Esophagus squamous epithelium (tissue), 5 donors: ENCODE measurements at places on chromosomes 4 and X.
A peak's percentile ranks its signal among the peaks of the same experiment; 100 is the strongest.

- H3K27me3 ChIP-seq: no peaks in the 10 kb centered on the region
- peaks cover 23% of the 10 kb centered on the region for H3K4me1 ChIP-seq
- no peak overlapping the region for H3K4me3 ChIP-seq
- DNase-seq: no peak
- no peak overlapping the region for H3K27ac ChIP-seq
Observed at GRCh38 chr4:8224975-8225625, 26.0 kb downstream of the SH3TC1 start.

- H3K4me3 ChIP-seq: no peak overlapping the region
- no peak for DNase-seq
- H3K27me3 ChIP-seq: no peaks in the 10 kb centered on the region
- H3K27ac ChIP-seq: no peak overlapping the region
- no peaks in the 10 kb centered on the region for H3K4me1 ChIP-seq
Observed at GRCh38 chrX:54415534-54416350, 24.5 kb upstream of the TSR2 start.

DNA sequence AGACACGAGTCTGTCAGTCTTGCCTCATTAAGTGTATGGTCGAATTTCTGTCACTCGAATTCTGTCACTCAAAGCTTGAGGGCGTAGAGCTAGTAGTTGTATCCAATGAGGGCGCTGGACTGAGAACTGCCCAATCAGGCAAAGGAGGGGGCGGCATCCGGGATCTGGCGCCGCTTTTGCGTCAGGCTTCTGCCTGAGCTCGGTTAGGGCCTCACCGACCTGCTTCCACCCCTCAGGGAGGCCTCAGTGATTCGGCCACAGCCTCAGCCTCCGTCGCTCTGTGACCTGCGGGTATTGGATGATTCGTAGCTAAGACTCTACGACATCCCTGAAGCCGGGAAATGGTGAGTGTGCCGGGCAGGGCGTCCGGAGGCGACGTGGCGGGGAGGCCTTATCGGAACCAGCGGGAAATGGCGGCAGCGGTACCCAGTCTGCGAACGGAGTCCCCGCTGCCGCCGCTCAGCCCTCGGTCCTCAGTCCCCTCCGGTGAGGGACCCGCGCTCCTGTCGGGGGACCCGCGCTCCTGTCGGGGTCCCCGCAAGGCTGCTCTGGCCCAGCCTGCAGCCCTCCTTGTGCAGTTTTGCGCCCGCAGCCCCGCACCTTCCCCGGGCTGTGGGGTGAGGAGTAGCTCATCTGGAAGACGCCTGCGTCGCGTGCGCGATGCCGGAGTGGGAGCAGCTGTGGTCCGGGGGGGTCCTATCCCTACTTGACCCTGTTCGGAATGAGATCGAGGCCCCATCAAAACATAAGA lies 88.3 kb downstream of the ZNF718 start:
- no peaks in the 10 kb centered on the region for H3K36me3 ChIP-seq
- H3K4me3 ChIP-seq: peak overlapping the region; percentile 25
- H3K27ac ChIP-seq: peak overlapping the region; percentile 77
- no peaks in the 10 kb centered on the region for H3K27me3 ChIP-seq
- no peak for DNase-seq
- H3K4me1 ChIP-seq: no peaks in the 10 kb centered on the region

- no peak for DNase-seq
- no peak overlapping the region for H3K27ac ChIP-seq
- H3K36me3 ChIP-seq: no peaks in the 10 kb centered on the region
- no peaks in the 10 kb centered on the region for H3K4me1 ChIP-seq
Observed at GRCh38 chr4:161816958-161817357, 346.8 kb downstream of the FSTL5 start.

GRCh38 chr4:137655302-137655701 lies 123.0 kb upstream of the PCDH18 start:
- DNase-seq: no peak
- no peak overlapping the region for H3K4me3 ChIP-seq
- H3K27me3 ChIP-seq: no peaks in the 10 kb centered on the region

- no peak for DNase-seq
- no peaks in the 10 kb centered on the region for H3K36me3 ChIP-seq
- no peak overlapping the region for H3K4me3 ChIP-seq
- H3K27ac ChIP-seq: no peak overlapping the region
Observed at GRCh38 chr4:41611881-41612871, 74.2 kb downstream of the LIMCH1 start.

GRCh38 chr4:52244848-52245247 lies 193.7 kb downstream of the SPATA18 start:
- no peak overlapping the region for H3K27ac ChIP-seq
- no peak overlapping the region for H3K4me3 ChIP-seq
- H3K27me3 ChIP-seq: no peaks in the 10 kb centered on the region
- no peak for DNase-seq

DNA sequence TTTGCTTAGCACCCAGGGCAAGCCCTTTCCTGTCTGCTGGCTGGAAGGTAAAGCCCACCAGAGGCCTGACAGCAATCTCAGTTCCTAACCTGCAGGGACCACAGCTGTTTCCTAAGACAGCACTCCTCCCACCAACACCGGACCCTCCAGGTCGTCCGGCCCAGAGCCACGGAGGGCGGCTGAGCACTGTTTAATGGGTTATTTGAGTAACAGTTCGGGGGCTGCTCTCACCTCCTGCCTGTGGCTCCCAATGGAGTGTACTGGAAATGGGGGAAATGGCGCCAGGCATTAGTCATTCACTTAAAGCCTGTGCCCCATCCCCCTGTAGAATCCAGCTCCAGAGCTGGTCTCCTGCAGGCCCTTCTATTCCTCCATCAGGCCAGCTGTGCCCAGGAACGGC lies 81.6 kb upstream of the ADRA2C start:
- no peak overlapping the region for H3K4me3 ChIP-seq
- no peak for DNase-seq
- H3K27ac ChIP-seq: no peak overlapping the region
- no peaks in the 10 kb centered on the region for H3K36me3 ChIP-seq

GRCh38 chrX:103941201-103941975 lies 21.0 kb upstream of the TMSB15B start:
- H3K36me3 ChIP-seq: no peaks in the 10 kb centered on the region
- H3K27ac ChIP-seq: no peak overlapping the region
- no peak for DNase-seq

- no peak overlapping the region for H3K4me3 ChIP-seq
- no peaks in the 10 kb centered on the region for H3K4me1 ChIP-seq
- H3K27me3 ChIP-seq: no peaks in the 10 kb centered on the region
- H3K27ac ChIP-seq: no peak overlapping the region
- DNase-seq: no peak
- H3K36me3 ChIP-seq: no peaks in the 10 kb centered on the region
Observed at GRCh38 chrX:22095286-22095685, 63.2 kb downstream of the PHEX start.

GRCh38 chr4:78254893-78255292 lies 197.8 kb downstream of the FRAS1 start:
- no peak for DNase-seq
- no peaks in the 10 kb centered on the region for H3K27me3 ChIP-seq
- H3K4me3 ChIP-seq: no peak overlapping the region
- peaks cover 14% of the 10 kb centered on the region for H3K36me3 ChIP-seq

- H3K4me3 ChIP-seq: peak overlapping the region; percentile 96
- no peak for DNase-seq
- H3K27me3 ChIP-seq: no peaks in the 10 kb centered on the region
- H3K4me1 ChIP-seq: peaks cover 34% of the 10 kb centered on the region
- no peaks in the 10 kb centered on the region for H3K36me3 ChIP-seq
Observed at GRCh38 chr4:70902577-70903290, 565 bp downstream of the MOB1B start.

DNA sequence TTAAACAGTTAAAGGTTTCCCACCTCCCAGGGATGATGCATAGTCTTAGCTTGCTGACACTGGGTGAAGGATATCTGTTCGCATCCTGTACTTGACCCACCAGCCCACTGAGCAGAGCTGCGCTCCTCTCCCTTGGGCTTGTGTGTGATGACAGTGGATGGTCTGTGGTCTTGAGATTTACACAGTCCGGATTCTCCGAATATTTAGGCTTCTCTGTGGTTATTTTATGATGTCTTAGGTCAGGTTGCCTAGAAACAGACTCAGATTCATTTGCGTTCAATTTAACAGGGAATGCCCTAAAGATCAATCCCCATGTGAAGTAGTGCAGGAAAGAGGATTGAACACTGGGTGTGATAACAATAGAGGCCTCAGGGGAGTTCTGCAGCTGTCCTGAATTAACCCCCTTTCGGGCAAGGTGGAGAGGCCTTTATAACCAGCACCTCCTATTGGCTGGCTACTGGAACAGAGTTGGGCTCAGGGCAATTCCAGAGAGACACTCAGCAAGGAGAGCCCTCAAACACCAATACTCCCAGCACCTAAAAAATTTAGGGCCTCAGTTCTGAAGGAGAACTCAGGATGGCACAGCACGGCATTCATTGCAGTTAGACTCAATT lies 653.2 kb upstream of the GALNT7 start:
- no peaks in the 10 kb centered on the region for H3K36me3 ChIP-seq
- no peaks in the 10 kb centered on the region for H3K4me1 ChIP-seq
- H3K4me3 ChIP-seq: no peak overlapping the region
- no peak for DNase-seq

GRCh38 chrX:13868591-13868990 lies 51.7 kb upstream of the GPM6B start:
- H3K36me3 ChIP-seq: no peaks in the 10 kb centered on the region
- no peak for DNase-seq
- no peaks in the 10 kb centered on the region for H3K4me1 ChIP-seq
- no peaks in the 10 kb centered on the region for H3K27me3 ChIP-seq
- H3K4me3 ChIP-seq: no peak overlapping the region

- DNase-seq: no peak
- no peaks in the 10 kb centered on the region for H3K4me1 ChIP-seq
- no peak overlapping the region for H3K4me3 ChIP-seq
- H3K36me3 ChIP-seq: no peaks in the 10 kb centered on the region
Observed at GRCh38 chrX:85031505-85031904, 27.8 kb downstream of the APOOL start.

GRCh38 chrX:68658530-68658929 lies 11.1 kb downstream of the STARD8 start:
- H3K4me1 ChIP-seq: peaks cover 8% of the 10 kb centered on the region
- no peak overlapping the region for H3K27ac ChIP-seq
- H3K4me3 ChIP-seq: no peak overlapping the region

- no peaks in the 10 kb centered on the region for H3K4me1 ChIP-seq
- H3K36me3 ChIP-seq: no peaks in the 10 kb centered on the region
- H3K27ac ChIP-seq: no peak overlapping the region
- no peak for DNase-seq
- H3K4me3 ChIP-seq: no peak overlapping the region
Observed at GRCh38 chrX:119745283-119745848, 13.0 kb upstream of the SOWAHD start.

DNA sequence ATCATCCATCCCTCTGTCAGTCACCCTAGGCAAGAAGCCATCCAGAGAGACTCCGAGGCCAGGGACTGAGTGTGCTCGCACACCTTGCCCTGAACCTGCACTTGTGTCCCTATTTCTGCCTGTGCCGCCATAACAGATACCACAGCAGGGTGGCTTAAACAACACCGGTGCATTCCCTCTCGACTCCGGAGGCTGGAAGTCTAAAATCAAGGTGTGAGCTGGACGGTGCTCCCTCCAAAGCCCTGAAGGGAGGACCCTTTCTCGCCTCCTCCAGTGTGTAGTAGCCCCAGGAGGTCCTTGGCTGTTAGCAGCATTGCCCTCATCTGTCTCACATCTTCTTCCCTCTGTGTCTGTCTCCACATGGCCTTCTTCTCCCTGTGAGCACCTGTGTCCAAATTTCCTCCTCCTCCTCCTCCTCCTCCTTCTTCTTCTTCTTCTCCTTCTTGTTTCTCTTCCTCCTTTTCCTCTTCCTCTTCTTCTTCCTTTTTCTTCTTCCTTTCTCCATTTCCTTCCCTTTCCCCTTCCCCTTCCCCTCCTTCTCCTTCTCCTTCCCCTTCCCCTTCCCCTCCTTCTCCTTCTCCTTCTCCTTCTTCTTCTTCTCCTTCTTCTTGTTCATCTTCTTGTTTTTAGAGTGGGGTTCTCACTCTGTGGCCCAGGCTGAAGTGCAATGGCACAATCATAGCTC lies 98.1 kb upstream of the ENPP6 start:
- no peak for DNase-seq
- H3K36me3 ChIP-seq: no peaks in the 10 kb centered on the region
- H3K4me1 ChIP-seq: no peaks in the 10 kb centered on the region
- no peak overlapping the region for H3K4me3 ChIP-seq
- no peaks in the 10 kb centered on the region for H3K27me3 ChIP-seq

- DNase-seq: no peak
- H3K27ac ChIP-seq: no peak overlapping the region
- H3K4me3 ChIP-seq: no peak overlapping the region
- H3K4me1 ChIP-seq: no peaks in the 10 kb centered on the region
Observed at GRCh38 chr4:24235618-24236017, 345.8 kb upstream of the PPARGC1A start.

DNA sequence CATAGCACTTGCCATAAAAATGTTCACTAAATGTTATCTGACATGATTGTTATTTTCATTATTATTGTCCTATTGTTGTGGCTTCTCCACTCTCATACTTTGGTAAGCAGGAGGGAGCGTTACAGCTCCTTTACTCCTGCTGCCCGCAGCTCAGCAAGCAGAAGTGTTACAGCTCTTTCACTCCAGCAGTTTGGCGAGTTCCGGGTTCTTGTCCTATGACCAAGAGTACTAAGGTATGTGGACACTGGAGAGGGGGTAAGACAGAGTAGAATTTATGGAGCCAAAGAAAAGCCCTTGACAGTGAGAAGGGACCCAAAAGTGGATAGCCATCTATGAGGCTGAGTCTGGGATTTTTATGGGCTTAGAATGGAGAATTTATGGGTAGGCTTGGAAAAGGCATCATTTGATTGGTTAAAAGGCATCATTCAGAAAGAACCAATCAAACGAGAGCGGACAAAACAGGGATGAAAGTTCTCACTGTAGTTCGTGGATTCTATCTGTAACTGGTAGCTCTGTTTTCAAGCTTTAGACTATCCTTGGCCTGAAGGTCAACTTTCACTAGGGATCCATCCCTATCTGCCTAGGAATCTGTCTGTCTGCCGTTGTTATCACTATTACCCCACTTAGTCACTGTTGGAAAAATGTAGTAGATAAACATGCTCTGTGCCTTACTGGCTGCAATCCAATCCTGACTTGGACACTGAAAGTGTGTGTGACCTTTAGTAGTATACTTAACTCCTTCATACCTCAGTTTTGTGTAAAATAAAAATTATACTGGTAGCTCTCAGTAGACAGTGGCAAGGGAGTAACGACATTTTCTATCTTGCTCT lies 545.6 kb upstream of the LCORL start:
- no peaks in the 10 kb centered on the region for H3K36me3 ChIP-seq
- no peak for DNase-seq
- H3K27ac ChIP-seq: no peak overlapping the region
